ENCODE measurements at places on chromosomes 16 and 17.

GRCh38 chr16:88923926-88924833 is 52.8 kb downstream of the CBFA2T3 start:
- no peak for DNase-seq

DNA sequence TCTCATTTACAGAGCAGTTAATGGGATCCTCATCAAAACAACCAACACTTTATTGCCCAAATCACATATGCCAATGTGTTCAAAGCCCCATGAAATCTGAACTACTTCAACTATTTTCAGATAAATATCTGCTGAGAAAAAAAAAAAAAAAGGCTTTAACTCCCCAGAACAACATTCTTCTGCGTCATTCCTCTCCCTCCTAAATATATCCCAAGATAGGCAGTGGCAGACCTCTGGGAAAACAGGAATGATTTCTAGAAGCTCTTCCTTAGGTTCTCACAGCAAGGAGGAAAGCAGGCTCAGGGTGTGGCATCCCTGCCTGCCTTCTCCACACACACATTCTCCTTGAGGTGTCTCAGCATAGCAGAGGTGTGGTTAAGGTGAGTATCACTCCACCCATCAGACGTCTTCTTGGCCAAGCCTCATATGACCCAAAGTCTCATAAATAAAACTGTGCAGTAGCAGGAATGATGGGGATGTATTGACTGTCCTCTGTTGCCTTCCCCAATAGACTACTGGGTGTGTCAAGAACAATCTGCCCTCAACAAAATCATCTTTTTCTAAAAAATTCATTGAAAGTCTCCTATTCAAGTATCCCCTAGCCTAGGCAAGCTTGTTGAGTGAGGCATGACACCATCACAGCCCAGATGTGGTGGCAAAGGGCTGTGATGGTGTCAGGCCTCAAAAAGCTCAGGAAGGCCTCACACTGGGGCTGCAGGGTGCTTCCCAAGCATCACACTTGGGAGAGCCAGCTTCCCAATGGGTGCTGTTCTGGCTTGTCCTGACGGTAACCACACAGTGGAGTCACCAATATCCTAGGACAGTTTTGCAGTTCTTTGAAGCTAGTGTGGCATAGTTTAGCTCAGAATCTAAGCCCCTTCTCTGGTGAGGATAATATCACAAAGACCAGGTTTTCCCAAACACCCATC is 135.4 kb upstream of the SOX9 start:
- no peak for DNase-seq

DNA sequence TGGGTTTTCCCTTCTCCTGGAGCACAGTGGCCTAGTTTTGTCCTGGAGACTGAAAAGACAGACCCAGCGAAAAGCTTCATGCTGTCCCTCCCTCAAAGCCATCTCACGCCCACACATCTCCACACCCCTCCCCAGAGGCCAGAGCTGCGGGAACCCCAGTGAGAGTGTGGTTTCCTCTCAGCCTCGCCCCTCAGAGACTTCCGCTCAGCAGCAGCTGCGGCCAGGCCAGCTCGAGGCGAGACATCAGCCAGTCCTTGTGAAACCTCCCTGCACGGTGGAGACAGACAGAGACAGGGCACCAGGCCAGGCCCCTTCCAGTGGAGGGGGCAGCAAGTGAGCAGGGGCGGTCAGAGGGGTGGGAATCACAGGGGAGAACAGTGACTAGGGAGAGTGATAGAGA is 77.0 kb upstream of the TNRC6C start:
- peak; percentile 33 for DNase-seq

DNA sequence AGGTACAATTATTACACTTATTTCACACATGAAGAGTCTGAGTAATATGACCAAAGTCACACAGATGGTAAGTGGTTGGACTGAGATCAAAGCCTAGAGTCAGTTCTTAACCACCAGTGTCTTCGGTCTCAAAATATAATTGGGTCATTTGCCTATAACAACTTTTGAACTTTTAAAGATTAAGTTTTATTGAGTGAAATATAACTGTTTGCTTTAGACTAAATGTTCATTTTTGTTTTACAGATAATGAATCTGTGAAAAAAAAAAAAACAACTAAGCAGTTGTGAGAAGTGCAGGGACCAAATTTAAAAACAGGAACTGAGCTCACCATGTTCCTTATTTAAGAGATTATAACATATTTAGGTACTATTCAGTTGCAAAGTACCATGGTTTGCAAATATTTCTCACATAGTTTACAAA is 150.1 kb downstream of the ITFG1 start:
- DNase-seq, result no peak

DNA sequence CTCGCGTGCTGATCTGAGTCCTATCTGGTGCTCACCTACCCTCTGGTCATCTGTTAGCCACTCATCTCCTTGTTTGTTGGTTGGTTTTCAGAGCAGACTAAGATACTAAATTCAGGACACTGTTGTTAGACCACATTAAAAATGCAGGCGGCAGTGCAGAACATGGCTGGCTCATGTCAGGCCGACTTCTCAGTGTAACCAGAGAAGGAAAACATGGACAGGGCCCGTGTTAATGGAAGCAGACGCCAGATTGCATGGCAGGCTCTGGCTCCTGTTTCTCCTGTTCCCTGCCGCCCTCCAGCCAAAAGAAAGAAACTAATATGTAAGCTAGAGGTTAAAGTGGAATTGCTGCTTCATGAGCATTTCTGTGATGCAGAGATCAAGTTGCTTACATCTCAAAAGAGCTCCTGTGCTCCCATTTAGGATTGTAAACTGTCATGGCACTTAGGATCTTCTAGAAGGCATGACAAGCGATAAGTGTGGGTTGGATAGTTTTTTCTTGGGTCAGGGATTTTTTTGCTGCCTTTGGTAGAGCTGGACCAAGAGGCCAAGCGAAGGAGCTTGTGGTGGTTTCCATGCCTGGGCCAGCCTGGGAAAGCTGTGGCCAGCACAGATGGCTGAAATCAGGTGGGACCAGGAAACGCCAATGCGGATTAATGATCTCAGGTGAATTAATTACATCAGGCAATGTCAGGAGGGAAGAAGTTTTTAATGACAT is 56.1 kb downstream of the YPEL2 start:
- no peak for DNase-seq

DNA sequence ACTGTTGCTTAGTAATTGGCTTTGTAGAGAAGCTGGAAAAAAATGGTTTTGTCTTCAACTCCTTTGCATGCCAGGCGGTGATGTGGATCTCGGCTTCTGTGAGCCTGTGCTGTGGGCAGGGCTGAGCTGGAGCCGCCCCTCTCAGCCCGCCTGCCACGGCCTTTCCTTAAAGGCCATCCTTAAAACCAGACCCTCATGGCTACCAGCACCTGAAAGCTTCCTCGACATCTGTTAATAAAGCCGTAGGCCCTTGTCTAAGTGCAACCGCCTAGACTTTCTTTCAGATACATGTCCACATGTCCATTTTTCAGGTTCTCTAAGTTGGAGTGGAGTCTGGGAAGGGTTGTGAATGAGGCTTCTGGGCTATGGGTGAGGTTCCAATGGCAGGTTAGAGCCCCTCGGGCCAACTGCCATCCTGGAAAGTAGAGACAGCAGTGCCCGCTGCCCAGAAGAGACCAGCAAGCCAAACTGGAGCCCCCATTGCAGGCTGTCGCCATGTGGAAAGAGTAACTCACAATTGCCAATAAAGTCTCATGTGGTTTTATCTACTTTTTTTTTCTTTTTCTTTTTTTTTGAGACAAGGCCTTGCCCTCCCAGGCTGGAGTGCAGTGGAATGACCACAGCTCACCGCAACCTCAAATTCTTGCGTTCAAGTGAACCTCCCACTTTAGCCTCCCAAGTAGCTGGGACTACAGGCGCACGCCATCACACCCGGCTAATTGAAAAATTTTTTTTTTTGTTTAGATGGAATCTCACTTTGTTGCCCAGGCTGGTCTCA is 6.2 kb upstream of the TMEM235 start:
- DNase-seq, result no peak

- DNase-seq, result no peak
These were observed 164.0 kb downstream of the LAT start for GRCh38 chr16:29148867-29149272.

GRCh38 chr17:44398692-44399691 is 9.5 kb upstream of the ITGA2B start:
- DNase-seq, result no peak

- DNase-seq, result no peak
These were observed 13.5 kb downstream of the G6PC1 start for GRCh38 chr17:42913981-42914617.

DNA sequence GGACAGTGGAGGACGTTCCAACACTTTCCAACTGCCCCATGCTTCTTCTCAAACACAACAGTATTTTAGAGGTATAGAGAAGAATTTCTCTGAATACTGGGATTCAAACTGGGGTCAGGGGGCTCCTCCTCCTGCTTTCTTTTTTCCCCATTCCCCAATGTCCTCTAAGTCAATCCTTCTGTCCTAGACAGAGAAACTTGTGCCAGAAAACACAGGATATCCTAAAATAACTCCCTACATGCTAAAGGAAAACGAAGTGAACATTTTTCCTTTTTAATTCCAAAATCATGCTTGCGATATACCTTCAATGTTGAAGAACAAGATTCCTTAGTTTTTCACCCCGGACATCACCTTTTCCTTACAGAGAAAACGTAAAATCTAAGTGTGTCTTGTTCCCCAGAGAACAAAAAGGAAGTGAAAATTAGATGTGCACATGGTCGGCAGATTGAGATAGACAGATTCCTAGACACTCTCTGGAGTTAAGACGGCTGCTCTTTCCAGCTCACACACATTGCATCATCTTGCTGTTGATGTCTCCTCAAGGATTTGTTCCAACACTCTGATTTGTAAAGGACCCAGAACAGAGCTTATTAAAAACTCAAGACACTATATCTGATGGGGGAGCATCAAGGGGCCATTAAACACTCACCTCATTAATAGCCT is 228.2 kb downstream of the GRIN2A start:
- no peak for DNase-seq

GRCh38 chr16:7330709-7331108 is 1.9 kb upstream of the RBFOX1 start:
- DNase-seq, result no peak

- no peak for DNase-seq
These were observed at the start of gene PPL for GRCh38 chr16:4936991-4937781. PPL (minus strand) TSS chr16:4937148; CDS start chr16:4937045, 103 bp downstream.

- DNase-seq, result no peak
These were observed 110.6 kb downstream of the VPS53 start for GRCh38 chr17:604115-604450.

DNA sequence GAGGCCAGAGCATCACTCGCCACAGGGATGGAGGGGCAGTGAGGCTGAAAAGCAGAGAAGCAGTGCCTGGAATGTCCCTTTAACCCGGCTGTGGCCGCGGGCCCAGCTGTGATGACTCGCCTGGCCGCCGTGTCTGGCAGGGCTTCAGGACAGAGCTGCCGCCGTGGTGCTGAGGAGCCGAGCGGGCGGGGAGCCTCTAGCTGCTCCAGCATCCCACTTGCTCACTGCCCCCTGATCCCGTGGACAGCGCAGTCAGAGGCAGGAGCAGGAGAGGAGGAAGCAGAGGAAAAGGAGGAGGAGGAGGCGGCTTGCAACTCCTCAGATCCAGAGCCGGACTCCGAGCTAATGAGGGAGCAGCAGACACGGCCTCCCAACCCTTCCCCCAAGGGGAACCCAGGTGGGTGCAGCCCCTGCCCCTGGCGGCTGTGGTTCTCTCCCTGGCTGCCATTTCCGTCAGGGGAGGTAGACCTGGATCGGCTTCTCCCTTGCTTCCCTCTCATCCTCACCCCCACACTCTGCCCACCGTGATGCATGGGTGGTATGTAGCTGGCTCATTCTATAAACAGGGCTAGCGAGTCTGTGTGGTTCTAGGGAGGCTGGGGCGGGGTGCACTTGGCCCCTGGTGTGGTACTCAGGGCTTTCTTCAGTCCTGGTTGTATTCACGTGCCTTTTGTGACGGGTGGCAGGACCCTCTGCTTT is 165.7 kb downstream of the CMIP start:
- DNase-seq, result peak; percentile 66

DNA sequence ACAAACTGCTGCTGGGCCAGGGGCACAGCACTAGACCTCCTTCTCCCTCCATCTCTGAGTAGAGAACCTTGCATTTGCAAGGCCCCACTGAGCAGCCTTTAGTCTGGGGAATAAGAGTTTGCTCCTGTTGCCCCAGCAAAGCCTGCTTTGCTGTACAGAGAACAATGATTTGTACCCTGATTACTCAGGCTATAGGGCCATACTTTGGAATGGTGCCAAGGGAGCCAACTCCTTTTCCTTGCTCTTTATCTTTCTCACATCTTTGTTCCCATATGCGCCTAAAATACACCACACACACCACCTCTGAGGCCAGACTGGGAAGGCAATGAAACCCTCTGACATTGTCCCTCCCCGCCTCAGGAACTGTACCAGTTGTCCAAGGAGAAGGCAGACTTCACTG is 21.2 kb downstream of the LIG3 start:
- no peak for DNase-seq

GRCh38 chr16:1176280-1176897 is 23.5 kb downstream of the CACNA1H start:
- no peak for DNase-seq

DNA sequence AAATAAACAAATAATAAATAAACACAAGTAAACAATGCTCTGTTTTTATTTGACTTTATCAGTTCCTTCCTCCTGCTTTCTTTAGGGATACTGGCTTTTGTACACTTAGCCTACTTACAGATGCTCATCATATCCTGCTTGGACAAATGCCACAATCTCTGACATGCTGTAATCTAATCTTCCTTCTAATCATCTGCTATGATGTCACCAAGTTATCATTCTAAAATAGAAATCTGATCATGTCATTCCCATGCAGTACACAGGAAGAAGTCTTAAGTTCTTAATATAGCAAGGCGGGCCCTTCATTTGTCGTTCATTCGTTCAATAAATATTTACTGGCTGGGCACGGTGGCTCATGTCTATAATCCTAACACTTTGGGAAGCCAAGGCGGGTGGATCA is 9.1 kb upstream of the UBB start:
- no peak for DNase-seq

GRCh38 chr17:38617967-38618760 is 12.4 kb upstream of the SRCIN1 start:
- no peak for DNase-seq

- peak; percentile 29 for DNase-seq
These were observed 23.3 kb downstream of the TBCD start for GRCh38 chr17:82775001-82775823.

DNA sequence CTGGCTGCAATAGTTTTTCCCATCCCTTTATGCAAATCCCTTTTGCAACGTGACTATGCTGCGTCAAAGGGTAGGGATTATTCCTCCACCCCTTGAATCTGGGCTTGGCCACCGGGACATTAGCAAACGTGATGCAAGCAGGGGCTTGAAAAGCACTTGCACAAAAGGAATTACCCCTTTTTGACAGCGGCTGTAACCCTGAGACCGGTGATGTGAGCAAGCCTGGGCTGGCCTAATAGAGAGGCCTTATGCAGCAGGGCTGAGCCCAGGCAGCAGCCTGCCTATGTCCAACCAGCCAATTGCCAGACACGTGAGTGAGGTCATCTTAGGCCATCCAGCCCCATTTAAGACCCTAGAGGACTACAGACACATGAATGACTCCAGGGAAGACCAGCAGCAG is 30.4 kb upstream of the PAFAH1B1 start:
- DNase-seq, result no peak

Data from hypothalamus (tissue), 51 donors.